ENCODE measurements at places on chromosomes 7 and 10.

DNA sequence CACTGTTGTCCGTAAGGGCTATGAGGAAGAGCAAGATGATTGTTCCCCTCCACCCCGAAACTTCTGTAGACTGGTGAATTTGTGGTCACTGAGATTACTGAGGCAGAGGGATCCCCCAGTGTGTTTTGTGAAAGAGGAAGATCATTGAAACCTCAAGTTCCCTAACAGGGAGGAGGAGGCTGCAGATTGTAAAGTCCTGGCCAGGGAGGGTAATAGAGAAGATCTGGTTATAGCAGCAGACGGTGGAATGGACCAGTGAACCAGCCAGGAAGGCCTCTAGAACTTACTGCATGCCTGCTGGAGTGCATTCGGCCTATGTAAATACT lies 31.1 kb downstream of the LMTK2 start:
- DNase-seq, result no peak

GRCh38 chr10:33793793-33794192 lies 459.3 kb upstream of the NRP1 start:
- DNase-seq, result no peak

- no peak for DNase-seq
These were observed 117.4 kb upstream of the PPIF start for GRCh38 chr10:79229830-79230327.

GRCh38 chr10:24898501-24898900 lies 53.9 kb downstream of the PRTFDC1 start:
- no peak for DNase-seq

- DNase-seq, result peak; percentile 48
These were observed 100.6 kb downstream of the PLXNA4 start for GRCh38 chr7:132475669-132476116.

GRCh38 chr10:14010101-14010558 lies 320.6 kb downstream of the FRMD4A start:
- peak; percentile 61 for DNase-seq

- no peak for DNase-seq
These were observed 38.2 kb downstream of the CDH23 start for GRCh38 chr10:71434760-71435394.

GRCh38 chr10:99002392-99002791 lies 233.3 kb downstream of the HPSE2 start:
- DNase-seq, result no peak

DNA sequence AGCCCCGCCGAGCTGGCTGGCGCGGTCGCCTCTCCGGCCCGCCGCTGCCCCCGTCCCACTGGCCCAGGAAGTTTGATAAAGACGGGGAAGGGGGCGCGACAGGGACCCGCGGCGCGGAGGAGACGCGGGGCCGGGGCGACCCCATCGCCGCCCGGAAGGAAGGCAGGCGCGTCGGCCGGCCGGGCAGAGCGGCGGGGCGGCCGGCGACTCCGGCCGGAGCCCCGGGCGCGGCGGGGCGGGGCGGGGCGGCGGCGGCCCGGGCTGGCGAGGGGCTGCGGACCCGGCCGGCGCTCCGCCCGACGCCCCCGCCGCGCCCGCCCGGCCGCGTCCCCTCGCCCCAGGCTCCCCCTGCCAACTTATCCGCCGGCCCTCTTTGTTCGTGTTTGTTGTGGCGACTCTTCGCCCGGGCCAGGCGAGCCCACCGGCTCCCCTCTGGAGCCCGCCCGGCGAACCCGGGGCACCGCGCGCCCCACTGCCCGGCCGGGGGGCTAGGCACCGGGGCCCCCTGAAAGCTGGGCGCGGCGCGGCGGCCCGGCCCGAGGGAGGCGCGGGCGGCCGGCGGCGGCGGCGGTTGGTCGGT lies 571 bp downstream of the KDM7A start:
- DNase-seq, result no peak

GRCh38 chr10:60944910-60945297 lies 919 bp upstream of the RHOBTB1 start:
- DNase-seq, result no peak

DNA sequence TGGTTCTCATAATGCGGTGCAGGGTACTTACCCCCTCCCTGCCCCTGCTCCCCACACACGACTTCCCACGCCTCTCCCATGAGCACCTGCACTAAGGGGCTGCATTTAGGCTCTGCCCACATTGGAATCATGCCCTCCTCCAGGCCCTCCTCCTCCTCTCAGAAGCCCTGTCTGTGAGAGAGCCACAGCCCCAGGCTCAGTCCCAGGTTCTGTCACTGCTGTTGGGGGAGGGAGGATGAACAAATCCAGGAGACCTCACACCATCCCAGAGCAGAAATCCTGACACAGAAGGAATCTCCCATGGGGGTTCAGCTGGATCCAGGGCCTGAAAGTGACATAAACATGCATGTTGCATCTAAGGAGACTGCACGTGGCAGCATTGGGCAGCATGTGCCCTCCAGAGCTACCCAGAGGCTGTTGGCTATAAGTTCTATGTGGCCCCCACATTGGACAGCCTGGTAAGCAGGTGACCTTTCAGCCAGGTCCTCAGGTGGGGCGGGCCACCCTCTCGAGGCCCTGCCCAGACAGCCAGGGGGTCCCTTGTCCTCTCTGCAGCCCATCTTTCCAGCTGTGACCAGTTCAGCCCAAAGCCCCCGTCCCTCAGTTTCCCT lies 1.6 kb upstream of the PILRA start:
- no peak for DNase-seq

DNA sequence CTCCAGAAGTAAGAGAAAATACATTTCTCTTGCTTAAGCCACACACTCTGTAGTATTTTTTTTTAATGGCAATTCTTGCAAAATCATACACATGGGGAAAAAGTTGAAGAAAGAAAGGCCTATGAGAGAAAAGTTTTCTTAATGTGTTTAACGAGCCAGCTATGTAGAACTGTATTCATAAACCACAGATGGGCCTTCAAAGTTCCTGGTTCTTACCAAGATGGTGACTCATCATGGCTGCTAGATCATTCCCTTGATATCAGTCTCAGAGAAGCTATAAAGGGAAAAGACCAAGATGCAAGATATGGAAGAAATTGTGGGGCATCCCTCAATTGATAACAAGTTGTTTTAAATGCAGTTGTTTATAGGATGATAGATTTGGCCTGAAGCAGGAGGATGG lies 992.7 kb upstream of the MBL2 start:
- no peak for DNase-seq

GRCh38 chr7:41002741-41003610 lies 699.9 kb downstream of the INHBA start:
- DNase-seq, result no peak

DNA sequence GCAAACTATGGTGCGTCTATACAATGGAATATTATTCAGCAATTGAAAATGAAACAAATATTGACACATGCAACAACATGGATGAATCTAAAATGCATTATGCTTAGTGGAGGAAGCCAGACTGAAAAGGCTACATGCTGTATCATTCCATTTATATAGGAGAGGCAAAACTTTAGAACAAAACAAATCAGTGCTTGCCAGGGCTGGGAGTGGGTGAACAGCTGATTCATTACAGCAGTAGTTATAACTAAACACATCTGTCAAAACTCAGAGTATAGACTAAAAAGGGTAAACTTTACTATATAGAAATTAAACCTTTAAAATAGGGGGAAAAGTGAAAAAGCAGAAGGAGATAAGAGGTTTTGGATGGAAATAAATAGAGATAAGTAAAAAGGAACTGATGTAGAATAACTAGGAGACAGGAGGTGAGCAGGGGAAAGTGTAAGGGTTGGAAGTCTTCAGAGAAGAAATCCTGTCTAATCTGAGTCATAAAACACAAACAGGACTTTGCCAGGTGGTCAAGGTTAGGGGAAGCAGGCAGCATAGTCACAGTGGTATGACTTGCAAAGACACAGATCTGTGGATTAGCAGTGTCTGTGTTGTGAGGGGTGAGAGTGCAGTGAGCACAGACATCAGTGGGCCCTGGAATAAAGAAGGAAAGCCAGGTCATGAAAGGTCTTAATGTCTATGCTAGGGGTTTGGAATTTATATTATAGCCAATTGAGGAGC lies 349.8 kb downstream of the PHTF2 start:
- no peak for DNase-seq

DNA sequence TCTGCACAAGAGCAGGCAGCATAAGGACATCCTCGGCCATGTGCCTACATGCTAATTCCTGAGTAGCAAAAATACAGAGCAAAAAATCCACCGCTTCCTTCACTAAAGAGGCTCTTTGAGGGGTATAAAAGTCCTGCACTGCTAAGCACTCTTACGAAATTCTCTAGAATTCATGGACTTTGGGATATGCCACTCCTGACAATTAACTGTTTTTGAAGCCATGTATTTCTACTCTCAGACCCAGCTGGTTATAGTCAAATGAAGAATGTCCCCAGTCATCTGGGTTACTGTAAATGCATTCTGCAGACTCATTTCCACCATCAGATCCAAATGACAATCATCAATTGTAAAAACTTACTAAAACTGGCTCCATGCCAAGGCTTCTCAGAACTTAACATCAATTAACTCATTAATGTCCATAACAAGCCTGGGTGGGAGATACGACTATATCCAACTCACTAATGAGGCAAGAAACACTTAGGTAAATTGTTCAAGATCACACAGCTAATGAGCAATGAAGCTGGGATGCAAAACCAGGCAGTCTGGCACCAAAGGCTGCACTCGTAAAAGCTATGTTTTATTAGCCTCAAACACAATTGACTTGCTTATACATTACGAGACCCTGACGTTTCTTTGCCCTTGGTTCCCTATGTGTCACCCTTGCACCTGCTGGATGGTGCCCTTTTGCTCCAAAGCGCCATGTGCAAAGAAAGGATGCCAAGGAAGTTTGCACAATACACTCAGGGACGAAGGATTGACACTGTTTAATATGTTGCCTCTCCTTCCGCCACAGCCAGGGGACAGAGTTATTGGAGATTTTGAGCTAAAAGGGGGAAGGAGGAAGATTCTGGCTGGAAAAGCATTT lies 250.4 kb downstream of the ELMO1 start:
- DNase-seq, result peak; percentile 72

DNA sequence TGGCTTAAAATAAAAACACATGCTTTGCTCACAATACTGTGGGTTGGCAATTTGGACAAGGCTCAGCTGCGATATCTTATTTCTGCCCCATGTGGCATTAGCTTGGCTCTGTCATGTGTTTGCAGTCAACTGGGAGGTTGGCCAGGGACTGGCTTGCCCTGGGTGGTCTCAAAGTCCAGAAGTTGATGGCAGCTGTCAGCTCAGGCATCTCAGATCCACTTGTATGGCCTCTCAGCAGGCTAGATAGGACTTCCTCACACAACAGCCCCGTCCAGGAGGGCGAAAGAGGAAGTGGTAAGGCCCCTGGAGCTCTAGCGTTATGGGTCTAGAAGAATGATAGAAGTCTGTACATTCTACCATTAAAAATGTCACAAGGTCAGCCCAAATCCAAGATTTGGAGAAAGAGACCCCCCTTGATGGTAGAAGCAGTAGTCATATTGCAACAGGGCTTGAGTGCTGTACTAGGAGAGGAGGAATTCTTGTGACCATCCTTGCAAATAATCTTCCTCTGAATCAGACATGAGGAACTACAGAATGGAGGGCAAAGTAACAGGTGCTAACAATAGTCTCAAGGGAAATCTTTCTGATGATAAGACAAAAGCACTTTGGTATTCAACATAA lies 166.2 kb downstream of the FAM107B start:
- DNase-seq, result no peak

DNA sequence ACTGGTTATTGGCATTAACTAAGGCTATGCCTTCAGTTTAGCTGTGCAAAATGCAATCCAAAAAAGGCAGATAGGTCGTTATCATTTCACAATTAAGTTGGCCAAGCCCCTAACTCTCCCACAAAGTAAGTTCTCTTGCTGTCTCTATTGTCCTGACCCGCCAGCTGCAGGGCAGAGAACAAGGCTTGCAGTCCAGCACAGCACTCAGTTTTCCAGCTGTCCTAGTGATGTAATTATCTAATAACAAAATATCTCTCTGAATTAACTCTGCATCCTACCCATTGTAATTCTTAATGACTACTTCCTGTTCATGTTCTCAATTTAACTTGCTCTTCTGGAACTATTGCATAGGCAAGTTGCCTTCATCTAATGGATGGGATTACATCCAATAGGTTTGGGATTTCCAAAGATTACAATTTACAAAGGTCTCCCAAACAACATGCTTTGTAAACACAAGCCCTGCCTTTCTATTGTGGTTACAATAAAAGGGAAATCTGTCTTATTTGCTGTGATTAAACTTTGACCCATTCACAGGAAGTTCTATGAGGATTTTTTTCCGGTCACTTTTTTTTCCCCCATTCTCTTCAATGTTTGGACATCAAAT lies 55.2 kb downstream of the CDK6 start:
- DNase-seq, result peak; percentile 17

- no peak for DNase-seq
These were observed 55.5 kb upstream of the CCNJ start for GRCh38 chr10:95987685-95988426.

DNA sequence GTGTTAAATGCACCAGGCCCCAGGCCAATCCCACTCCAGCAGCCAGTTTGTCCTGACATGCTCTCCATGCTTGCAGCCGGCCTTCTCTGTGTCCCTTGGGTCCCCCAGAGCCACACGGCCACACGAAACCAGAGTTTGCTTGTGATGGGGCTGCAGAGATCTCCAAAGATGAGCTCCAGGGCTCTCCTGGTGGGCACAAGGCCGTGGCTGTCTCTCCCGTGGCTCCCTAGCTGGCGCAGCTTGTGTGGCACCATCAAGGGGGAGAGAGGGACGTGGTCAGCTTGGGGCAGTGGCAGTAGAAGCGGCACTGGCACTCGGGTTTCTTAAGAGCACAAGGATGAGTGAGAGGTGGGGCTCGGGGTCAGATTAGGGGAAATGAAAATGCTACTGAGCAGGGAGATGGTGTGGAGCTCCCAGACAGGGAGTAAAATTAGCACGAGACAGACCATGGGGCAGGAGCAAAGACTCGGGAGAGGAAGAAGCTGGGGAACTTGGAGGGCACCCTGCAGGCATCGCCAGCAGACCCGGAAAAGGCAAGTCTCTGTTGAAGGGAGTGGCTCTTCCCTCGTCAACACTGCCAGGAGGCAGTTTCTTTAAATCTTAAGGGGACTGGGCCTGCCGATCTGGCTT lies 572.5 kb upstream of the FOXK1 start:
- no peak for DNase-seq

GRCh38 chr10:127849921-127850320 lies 42.8 kb downstream of the CLRN3 start:
- no peak for DNase-seq

DNA sequence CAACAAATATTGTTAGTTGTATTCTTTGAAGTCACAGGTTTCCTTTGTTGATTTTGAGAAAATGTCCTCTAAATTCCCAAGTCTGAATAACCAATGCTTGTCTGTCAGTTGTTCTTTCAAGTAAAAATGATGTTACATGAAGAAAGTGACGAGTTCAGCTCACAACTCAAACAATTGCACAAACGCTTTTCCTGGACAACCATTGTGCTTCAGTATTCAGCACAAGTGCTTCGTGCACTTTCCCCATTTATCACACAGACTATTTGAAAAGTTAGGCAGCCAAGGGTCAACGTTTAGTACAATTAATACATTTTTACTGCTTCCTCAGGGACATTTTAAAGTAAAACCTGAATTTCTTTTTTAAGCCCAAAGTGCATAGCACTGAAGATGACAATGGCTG lies 44.5 kb downstream of the CDK1 start:
- no peak for DNase-seq

- DNase-seq, result no peak
These were observed 372.5 kb downstream of the BMPER start for GRCh38 chr7:34277803-34278199.

Data from retina (tissue), 1 donor.